ENCODE measurements at places on chromosomes 3 and 15. TPM values are rescaled to one million over a fixed set of nuclear protein-coding genes. Genes with fewer than 3 reads are reported as not detected.

The PLAAT1 gene
- total RNA-seq, result not detected

The P2RY12 gene
- not detected for total RNA-seq

DNA sequence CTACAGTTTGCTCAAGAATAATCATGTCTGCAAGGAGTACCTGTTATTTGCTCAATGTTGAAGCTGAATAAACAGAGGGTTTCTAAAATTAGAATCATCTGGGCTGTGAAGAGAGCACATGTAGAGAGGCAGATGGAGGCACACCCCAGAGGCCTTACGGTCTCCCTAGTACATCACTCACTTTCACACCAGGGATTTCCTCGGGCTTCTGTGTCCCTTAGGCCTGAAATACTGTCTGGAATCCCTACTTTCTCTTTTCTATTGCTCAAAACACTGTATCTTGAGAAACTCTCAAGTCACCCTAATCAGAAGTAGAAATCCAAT, 473.7 kb upstream of the ROBO2 start:
- no peaks in the 10 kb centered on the region for H3K36me3 ChIP-seq
- DNase-seq, result no peak
- no peak overlapping the region for H3K27ac ChIP-seq
- no peaks in the 10 kb centered on the region for H3K27me3 ChIP-seq

- peak within 1 kb of the TSS; percentile 65 for H3K27ac ChIP-seq
- H3K4me3 ChIP-seq, result peak within 1 kb of the TSS; percentile 80
- H3K27me3 ChIP-seq, result no peaks in the 10 kb centered on the region
- peaks cover 43% of the 10 kb centered on the region for H3K4me1 ChIP-seq
Measured at GRCh38 chr3:21750831-21751391, at the start of gene ZNF385D. ZNF385D (minus strand) TSS chr3:21751210; CDS start chr3:21750916, 294 bp downstream.

The TRH gene
- not detected for total RNA-seq

- H3K27ac ChIP-seq, result no peak overlapping the region
- no peaks in the 10 kb centered on the region for H3K36me3 ChIP-seq
- no peaks in the 10 kb centered on the region for H3K27me3 ChIP-seq
- H3K4me3 ChIP-seq, result no peak overlapping the region
- DNase-seq, result peak; percentile 7
- no peaks in the 10 kb centered on the region for H3K4me1 ChIP-seq
Measured at GRCh38 chr15:68672781-68673205, 94.0 kb downstream of the CORO2B start.

The PAQR9 gene
- total RNA-seq, result 0.12 TPM

DNA sequence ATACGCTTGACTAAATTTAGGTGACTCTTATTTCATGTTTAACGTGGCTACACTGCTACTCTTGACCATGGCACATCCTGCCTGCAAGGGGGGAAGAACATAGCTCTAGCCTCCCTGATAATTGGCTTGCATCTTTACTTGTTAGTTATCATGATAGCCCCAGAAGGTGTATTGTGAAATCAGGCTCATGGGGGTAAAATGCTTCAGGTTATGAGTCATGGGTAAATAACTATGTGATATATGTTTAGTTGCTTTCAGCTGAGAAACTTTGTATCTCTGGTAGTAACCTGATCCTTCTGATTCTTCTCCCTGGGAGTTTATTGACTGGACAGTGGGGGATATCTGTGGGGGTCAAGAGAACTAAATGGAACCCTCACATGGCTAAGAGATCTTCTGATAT, 660.8 kb upstream of the UBE2E2 start:
- H3K27me3 ChIP-seq, result no peaks in the 10 kb centered on the region
- H3K4me3 ChIP-seq, result no peak overlapping the region
- H3K36me3 ChIP-seq, result no peaks in the 10 kb centered on the region
- DNase-seq, result peak; percentile 79
- H3K27ac ChIP-seq, result no peak overlapping the region

DNA sequence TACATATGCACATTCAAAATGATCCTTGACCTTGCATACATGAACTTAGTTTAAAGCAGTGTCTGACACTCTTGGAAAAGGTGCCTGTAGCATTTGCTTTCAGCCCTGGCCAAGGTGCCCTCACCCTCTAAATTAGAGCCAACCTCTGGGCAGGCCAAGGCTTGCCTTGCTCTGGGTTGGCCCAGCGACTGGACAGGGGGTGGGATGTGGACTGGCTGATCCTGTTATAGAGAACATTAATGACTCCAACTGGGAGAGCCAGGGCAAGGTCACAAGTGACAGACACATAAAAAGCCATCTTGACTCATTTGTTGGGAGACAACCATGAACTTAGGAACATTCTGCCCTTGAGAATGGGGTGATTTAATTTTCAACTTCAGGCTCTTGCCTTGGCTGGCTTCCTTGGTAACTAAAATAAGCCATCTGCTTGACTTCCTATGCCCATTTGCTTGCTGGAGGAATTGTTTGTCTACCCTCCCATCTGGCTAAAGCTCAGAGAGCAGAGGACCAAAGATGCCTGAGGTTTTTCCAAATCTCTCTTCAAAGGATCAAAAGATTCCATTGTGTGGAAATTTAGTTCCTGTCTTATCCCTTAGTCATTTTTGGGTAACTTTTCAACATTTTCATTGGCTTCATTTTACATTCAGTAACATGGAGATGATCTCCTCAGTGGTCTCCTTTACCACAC, 403.7 kb downstream of the SOX2 start:
- no peak overlapping the region for H3K4me3 ChIP-seq
- DNase-seq, result no peak
- H3K27me3 ChIP-seq, result 0 out of 2 replicates have a peak, but pooled peaks cover 6% of the 10 kb centered on the region
- no peaks in the 10 kb centered on the region for H3K36me3 ChIP-seq
- H3K4me1 ChIP-seq, result no peaks in the 10 kb centered on the region

DNA sequence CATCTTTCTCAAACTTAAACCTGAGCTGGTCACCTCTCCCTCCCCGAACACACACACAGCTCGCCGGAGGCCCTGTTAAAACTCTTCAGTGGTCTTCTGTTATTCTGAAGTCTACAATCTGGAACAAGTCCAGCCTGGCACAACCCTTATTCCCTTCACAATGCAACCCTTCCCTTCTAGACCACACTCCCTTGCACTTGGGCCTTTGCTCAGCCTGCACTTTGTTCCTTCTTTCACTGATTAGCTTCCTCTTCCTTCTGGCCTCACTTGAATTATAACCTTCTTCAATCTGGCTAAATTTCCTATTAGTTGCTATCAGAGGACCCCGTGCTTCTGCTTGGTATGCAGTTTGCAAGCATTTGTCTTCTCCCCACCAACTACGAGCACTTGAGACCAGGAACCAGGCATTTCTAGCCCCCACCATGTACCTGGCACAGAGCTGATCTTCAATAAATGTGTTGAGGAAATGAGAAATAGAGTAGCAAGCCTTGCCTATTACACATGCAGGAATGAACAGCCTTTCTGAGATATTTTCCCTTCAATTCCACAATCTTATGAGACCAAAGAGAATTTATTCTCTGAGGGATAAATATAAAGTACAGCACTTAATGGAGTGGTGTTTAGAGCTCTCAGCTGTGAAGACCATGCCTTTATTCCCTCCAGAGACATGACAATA, 663.1 kb upstream of the ADAMTS9 start:
- no peak overlapping the region for H3K27ac ChIP-seq
- DNase-seq, result no peak
- no peaks in the 10 kb centered on the region for H3K27me3 ChIP-seq
- H3K4me1 ChIP-seq, result peaks cover 8% of the 10 kb centered on the region
- H3K36me3 ChIP-seq, result no peaks in the 10 kb centered on the region
- H3K4me3 ChIP-seq, result no peak overlapping the region

- H3K4me1 ChIP-seq, result no peaks in the 10 kb centered on the region
- no peak overlapping the region for H3K4me3 ChIP-seq
- no peak for DNase-seq
- no peak overlapping the region for H3K27ac ChIP-seq
- no peaks in the 10 kb centered on the region for H3K36me3 ChIP-seq
- H3K27me3 ChIP-seq, result no peaks in the 10 kb centered on the region
Measured at GRCh38 chr3:45020534-45020933, 5.6 kb upstream of the CLEC3B start.

GRCh38 chr15:68405378-68406250, 26.3 kb downstream of the ITGA11 start:
- H3K27me3 ChIP-seq, result peaks cover 8% of the 10 kb centered on the region
- no peak overlapping the region for H3K27ac ChIP-seq
- H3K4me1 ChIP-seq, result no peaks in the 10 kb centered on the region
- no peaks in the 10 kb centered on the region for H3K36me3 ChIP-seq
- no peak for DNase-seq

- peaks cover 20% of the 10 kb centered on the region for H3K4me1 ChIP-seq
- DNase-seq, result peak; percentile 16
- H3K4me3 ChIP-seq, result no peak overlapping the region
- peaks cover 9% of the 10 kb centered on the region for H3K36me3 ChIP-seq
- no peak overlapping the region for H3K27ac ChIP-seq
- H3K27me3 ChIP-seq, result no peaks in the 10 kb centered on the region
Measured at GRCh38 chr3:161275919-161276318, 54.8 kb downstream of the NMD3 start.

GRCh38 chr3:168847291-168847883, 751.7 kb upstream of the GOLIM4 start:
- peak; percentile 66 for DNase-seq
- no peaks in the 10 kb centered on the region for H3K4me1 ChIP-seq
- H3K27ac ChIP-seq, result no peak overlapping the region
- H3K4me3 ChIP-seq, result no peak overlapping the region

DNA sequence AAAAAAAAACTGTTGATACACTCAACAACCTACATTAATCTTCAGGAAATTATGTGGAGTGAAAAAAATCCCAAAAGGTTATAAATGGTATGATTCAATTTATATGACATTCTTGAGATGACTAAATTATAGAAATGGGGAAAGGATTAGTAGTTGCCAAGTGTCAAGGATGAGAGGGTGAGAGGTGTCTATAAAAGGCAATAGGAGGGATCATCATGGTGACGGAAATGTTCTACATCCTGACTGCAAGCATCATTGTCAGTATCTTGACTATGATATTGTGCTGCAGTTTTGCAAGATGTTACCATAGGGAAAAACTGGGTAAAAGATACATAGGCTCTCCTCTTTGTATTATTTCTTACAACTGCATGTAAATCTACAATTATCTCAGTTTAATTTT, 125.6 kb downstream of the FRMD5 start:
- no peak overlapping the region for H3K4me3 ChIP-seq
- peaks cover 14% of the 10 kb centered on the region for H3K4me1 ChIP-seq
- DNase-seq, result peak; percentile 56
- no peaks in the 10 kb centered on the region for H3K36me3 ChIP-seq
- H3K27ac ChIP-seq, result no peak overlapping the region
- H3K27me3 ChIP-seq, result no peaks in the 10 kb centered on the region

DNA sequence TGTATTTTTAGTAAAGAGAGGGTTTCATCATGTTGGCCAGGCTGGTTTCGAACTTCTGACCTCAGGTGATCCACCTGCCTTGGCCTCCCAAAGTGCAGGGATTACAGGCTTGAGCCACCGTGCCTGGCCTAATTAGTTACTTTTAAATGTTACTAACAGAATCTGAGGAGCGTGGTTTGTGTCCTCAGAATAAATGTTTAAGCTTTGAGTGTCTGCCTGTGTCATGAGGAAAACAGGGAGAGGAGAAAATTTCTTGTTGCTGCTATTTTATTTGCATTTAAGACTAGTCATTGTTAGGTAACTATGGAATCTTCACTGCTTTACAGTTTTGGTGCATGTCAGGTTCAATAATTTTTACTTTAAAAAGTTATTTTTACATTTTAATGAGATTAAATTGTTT, 68.8 kb downstream of the TCF12 start:
- peaks cover 32% of the 10 kb centered on the region for H3K4me1 ChIP-seq

DNA sequence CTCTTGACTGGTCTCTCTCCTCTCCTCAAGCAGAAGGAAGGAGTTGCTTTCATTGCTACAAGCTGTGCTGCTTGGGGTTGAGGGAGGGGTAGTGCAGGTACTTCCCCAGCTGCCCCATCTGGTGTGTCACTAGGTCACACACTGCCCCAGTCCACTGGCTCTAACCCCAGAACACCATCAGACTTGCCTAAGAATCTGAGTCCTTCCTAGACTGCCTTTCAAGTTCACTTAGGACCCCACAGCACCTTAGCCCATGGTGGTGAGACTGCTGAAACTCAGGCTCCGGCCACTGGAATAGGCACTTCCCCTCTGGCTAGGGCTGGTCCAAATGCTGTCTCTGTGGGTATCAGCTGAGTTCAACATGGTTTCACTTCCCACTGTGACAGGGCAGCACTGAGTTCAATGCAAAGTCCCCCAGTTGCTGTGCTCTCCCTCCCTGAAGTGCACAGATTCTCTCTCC, 279.7 kb upstream of the GOLGA6L4 start:
- no peaks in the 10 kb centered on the region for H3K36me3 ChIP-seq
- no peak overlapping the region for H3K4me3 ChIP-seq
- H3K27ac ChIP-seq, result no peak overlapping the region
- H3K4me1 ChIP-seq, result no peaks in the 10 kb centered on the region

DNA sequence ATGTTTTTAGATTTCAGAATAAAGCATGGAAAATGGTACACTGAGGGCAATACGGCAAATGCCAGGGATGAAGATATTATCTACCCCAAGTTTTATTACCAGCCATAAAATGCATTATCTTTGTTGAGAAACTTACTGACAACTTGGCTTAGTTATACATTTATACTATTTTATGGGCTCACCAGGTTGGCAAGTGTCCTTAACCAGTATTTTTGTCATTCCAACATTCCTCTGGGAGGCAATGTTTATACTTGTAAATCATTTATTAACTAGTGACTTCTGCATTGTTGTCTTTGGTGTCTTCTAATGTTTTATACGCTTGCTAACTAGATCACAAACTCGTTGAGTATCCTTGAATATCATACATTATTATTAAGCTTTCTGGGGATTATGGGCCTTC, 18.0 kb upstream of the ADGRG7 start:
- no peak overlapping the region for H3K4me3 ChIP-seq
- H3K4me1 ChIP-seq, result peaks cover 19% of the 10 kb centered on the region
- H3K36me3 ChIP-seq, result no peaks in the 10 kb centered on the region
- no peak overlapping the region for H3K27ac ChIP-seq

The AHSG gene
- not detected for total RNA-seq

GRCh38 chr3:119856695-119857094, 74.8 kb downstream of the NR1I2 start:
- no peak overlapping the region for H3K4me3 ChIP-seq
- peaks cover 10% of the 10 kb centered on the region for H3K4me1 ChIP-seq
- H3K27me3 ChIP-seq, result no peaks in the 10 kb centered on the region

The PRKAR2A gene
- 117 TPM for total RNA-seq

DNA sequence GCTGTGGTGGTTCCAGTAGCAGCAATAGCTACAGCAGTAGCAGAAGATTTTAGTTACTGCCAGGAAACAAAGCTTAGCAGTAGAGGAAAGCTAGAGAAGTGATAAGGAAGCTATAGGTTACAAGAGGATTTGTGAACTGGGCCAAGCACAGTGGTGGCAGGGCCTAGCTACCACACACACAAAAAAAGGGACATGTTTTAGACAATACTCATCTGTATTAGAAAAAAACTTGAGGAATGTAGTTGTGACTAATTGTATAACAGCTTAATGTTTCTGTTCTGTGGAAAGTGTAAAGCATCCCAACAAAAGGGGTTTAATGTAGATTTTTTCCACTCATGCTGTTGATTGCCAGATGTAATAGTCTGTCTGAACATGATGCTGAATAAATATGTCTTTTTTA, 29.9 kb upstream of the PFN2 start:
- H3K4me3 ChIP-seq, result no peak overlapping the region
- peaks cover 5% of the 10 kb centered on the region for H3K4me1 ChIP-seq
- H3K36me3 ChIP-seq, result no peaks in the 10 kb centered on the region
- H3K27me3 ChIP-seq, result no peaks in the 10 kb centered on the region
- DNase-seq, result no peak
- H3K27ac ChIP-seq, result no peak overlapping the region

- no peak overlapping the region for H3K27ac ChIP-seq
- H3K4me3 ChIP-seq, result no peak overlapping the region
- no peaks in the 10 kb centered on the region for H3K4me1 ChIP-seq
- H3K36me3 ChIP-seq, result no peaks in the 10 kb centered on the region
- no peak for DNase-seq
Measured at GRCh38 chr3:128317101-128317697, 149.5 kb downstream of the DNAJB8 start.

- H3K4me1 ChIP-seq, result no peaks in the 10 kb centered on the region
- no peak overlapping the region for H3K4me3 ChIP-seq
- no peak for DNase-seq
Measured at GRCh38 chr15:97598353-97598798, 362.1 kb upstream of the ARRDC4 start.
